ENCODE measurements at places on chromosomes 5 and 9.

GRCh38 chr5:173324115-173325001, 3.9 kb downstream of the STC2 start:
- DNase-seq: no peak

- DNase-seq: no peak
Observed at GRCh38 chr9:134293611-134294152, 32.6 kb upstream of the RXRA start.

DNA sequence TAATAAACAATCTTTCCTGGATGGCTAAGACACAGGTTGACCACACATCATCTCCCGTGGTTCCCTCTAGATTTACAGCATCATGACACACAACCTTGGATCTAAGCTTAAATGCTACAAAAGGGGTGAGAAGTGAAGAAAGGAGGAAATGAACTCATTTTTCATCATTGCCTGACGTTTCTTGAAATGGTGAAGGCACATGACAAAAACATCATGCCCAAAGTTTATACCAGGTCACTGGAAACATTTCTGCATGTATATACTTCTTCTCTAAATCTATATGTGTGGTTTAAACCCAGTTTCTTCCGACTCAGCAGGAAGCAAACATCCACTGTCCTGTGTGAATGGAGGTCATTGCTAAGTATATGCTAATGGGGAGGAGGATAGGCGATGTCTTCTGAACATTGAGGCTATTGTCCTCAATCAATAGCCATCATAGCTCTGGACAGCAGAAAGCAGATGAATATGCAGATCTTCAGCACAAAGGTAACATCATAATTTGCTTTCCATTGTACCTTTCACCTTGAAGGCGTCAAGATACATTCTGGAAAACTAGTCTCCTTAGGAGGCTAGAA, 137.4 kb downstream of the MED27 start:
- no peak for DNase-seq

DNA sequence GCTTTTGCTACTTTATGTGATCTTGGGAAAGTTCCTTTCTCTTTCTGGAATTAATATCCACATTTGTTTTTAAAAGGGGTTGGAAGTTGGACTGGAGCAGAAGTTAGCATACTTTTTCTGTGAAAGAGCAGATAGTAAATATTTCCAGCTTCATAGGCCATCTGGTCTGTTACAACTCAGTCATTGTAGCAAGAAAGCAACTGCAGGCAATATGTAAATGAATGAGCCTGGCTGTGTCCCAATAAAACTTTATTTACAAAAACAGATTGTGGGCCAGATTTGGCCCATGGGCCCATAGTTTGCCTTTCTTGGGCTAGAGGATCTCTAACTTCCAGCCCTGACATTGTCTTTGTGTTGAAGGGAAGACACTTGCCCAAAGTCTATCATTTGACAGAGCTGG, 104.4 kb downstream of the ACTL7B start:
- DNase-seq: no peak

DNA sequence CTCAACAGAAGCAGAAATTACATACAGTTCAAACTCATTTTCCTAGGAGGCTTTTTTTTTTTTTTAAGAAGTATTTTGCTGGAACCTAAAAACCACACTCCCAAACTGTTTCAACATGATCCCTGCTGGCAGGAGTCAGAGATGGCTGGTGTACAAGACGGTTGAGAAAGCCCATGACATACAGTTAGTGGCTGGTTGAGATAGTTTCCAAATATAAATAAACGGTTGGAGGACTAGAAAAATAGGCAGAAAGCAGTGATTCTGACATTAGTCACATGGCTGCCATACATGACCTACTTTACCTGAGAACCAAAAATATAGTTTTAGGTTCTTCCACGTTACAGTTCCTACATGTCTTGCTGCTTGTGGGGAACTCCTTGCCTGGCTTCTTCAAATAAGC, 31.7 kb upstream of the BASP1 start:
- no peak for DNase-seq

GRCh38 chr9:18829873-18830272, 203.1 kb downstream of the SAXO1 start:
- no peak for DNase-seq

DNA sequence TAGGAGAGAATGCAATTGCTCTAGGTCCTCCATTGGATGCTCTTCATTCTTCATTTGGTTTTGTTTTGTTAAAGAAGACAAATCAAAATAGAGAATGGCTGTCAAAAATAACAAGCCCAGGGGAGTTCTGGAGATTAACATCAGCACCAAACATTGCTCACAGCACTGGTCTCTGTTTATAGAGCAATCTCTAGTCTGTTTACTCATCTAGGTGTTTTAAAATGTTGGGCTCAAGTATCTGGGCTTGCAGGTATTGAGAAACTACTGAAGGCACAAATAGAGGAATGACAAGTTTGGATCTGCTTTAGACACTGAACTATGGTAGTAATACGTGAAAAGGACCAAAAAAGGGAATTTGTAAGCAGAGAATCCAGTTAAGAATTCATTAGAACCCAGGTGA, 77.0 kb upstream of the TMC1 start:
- no peak for DNase-seq

DNA sequence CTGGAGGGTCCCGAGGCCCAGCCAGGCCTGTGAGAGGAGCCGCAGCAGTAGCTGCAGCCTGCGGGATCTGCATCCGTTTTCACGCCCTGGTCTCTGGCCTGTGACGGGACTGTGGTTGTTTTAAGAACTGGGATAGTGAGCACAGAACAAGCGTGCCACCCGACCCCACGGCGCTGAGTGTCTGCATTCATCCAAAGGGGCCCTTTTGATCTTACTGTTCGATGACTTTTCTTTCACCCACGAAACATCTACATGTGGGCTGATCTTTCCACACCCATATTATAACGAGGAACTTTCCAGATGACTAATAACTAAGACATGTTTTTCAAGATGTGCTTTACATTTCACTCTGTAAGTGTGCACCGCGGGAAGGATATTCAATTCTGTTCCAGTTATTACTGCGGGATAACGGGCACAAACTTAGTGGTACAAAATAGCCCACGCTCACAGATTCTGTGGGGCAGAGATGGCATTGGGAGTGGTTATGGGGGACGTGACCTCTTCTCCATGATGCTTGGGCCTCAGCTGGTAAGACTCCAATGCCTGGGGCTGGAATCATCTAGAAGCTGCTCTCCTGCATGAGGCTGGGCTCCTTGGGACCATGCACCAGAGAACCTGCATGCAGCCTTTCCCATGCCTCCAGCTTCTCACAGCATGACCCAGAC, 165.0 kb downstream of the SYK start:
- no peak for DNase-seq

DNA sequence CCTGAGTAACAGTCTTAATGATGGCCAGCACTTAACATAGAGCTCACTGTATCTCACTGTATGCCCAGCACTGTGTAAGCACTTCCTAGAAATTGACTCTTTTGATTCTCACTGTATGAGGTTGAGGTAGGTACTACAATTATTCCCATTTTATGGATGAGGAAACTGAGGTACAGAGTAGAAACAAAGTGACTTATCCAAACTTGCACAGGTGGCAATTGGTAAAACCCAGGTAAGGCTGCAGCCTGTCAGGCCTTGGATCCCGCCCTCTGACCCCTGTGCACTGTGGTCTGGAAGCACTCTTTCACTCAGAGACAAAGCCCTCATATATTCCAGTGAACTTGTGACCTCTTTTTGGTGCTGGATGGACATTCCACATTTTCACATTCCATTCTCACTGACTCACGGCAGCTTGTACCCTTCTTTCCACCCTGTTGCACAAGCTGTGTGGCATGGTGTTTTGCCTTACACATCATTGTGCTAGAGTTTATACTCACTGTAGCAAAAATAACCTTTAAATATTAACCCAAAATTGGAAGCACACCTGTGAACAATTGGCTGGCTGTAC, 21.7 kb downstream of the ANKRD55 start:
- no peak for DNase-seq

GRCh38 chr9:87026204-87026603, 78.9 kb upstream of the GAS1 start:
- DNase-seq: no peak

- DNase-seq: no peak
Observed at GRCh38 chr5:61416010-61416409, 84.0 kb downstream of the ZSWIM6 start.

DNA sequence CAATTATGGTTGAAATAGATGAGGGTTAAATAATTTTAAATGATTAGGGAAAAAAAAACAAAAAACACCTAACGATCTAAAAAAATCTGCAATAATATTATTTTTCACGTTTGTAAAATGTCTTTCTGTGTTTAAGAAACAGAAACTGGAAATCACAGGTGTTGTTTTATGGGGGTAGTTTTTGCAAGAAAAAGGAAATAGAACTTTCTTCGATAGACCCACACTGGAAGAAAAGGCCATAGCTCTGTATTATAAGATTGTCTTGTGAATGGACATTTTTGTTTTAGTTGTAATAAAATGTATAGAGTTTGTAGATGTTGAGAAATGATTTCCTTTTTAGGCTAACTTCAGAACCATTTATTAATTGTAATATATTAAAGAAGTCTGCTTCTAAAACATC, 5.5 kb downstream of the CSNK1G3 start:
- no peak for DNase-seq

GRCh38 chr9:68780720-68781119, 75.7 kb downstream of the PIP5K1B start:
- no peak for DNase-seq

DNA sequence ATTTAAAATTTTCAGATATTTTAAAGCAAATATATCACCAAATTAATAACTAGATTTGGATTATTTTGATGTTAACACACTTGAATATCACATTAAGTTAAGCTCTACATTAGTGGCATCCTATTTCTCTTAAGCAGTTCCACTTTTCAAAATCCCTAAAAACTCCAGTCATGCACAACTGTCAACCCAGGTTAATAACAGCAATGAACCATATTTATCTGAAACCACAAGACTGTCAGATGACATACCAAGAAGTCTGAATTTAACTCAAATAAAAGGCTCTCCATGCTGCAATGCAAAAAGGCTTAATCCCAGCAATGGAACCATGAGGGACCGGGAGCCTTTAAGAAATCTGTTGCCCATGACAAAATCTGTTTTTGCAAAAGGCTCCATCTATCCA, 27.5 kb downstream of the FNIP1 start:
- no peak for DNase-seq

DNA sequence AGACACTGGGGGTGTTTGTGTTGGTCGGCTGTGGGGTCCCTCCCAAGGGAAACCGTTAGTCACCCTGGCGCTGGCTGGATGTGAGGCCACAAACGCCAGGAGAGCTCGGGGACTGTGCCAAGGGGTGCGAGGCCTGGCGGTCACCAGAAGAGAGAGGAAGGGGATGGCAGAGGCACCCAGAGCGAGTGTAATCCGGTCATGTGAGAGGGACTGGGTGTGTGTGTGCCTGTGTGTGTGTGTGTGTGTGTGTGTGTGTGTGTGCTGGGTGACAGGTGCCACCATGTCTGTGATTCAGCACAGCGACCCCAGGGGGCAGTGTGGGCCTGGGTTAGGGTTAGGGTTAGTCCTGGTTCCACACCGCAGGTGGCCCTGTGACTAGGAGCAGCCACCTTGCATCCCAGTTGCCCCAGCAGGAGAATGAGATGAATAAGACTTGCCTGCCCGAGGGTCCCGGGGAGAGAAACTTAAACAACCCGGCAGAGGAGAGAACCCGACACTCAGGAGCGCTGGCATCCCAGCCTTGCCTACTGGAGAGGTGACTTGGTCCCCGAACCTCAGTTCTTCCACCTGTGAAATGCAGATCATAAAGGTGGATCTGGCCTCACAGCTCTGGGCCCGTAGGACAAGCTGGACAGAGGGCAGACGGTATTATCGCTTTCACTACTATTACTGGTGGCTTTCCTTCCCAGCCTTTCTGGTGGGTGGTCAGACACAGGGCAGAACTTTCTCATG, 1.4 kb upstream of the ADAMTSL2 start:
- peak; percentile 64 for DNase-seq

GRCh38 chr5:172607213-172607793, 33.8 kb upstream of the NEURL1B start:
- no peak for DNase-seq

DNA sequence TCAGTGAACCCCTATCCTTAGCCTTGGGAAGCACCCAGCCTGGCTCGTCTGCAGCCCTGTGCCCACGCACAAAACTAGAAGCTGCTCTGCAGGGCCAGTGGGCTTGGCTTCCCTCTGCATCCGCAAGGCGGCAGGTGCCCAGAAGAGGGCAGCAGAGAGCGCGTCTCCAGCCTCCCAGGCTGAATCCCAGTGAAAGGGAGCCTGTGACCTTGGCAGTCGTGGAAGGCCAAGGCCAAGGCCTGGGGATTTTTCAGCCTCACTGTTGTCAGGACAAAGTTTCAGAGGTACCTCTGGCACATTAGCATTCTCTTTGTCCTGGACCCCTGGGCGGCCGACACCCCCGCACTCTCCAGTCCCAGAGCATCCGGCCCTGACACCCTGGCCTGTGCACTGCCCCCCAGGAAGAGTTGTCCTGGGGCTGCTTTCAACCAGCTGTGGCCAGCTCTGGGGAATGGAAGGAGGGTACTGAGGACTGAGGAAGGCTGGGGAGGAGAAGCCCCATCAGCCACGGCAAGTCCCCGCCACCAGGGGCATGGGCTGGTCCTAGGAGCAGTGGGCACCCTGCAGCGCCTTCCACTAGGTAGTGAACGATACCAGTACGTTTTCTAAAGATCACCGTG, 63.6 kb upstream of the IL17B start:
- peak; percentile 52 for DNase-seq

DNA sequence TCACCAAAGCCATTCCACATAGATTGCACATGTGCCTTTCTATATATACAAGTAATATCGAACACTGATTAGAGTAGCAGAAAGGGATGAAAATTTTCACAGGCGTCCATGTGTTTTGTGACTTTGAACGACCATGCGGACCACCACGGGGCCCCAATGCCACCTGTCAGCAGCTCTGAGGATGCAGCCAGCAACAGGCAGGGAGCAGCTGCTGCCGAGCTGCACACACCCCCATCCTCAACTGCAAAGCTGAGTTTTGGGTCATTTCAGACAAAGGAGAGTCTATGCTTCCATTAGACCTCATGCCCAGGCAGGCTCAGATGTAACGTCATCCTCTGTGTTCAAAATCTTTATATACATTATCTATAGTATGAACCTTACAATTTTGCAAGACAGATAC, 503.8 kb downstream of the IRX1 start:
- no peak for DNase-seq

DNA sequence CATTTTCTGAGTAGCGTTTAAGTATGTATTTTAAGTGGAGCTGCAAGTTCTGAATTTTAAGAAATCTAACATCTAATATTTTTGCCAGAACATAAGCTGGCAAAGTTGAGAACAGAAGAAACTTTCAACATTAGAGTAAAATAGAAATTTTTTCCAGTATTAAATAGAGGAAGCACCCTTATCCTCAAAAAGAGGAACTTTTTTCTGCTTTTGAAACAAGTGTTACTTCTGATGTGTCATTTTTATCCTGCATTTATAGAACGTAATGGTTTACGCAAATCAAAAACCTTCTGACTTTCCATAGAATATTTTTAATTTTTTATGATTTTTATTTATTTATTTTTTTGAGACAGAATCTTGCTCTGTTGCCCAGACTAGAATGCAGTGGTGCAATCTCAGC, 21.8 kb downstream of the ZBED3 start:
- DNase-seq: no peak

DNA sequence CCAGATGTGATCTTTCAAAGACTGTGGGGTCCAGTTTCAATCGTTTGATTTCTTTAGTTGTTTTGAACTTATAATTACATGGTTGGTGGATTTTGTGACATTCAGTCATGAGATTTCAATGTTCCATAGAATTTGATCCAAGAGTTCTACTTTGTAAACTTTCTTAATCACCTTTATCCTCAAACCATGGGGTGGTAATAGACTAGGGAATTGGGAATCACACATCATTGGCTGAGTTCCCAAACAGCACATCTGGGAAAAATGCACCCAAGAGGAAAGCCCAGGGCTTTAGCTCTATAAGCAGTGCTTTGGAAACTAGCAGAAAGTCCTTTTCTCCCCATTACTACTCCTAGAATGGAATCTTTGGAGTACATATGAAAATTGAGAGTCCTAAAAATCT, 177.6 kb downstream of the NNT start:
- no peak for DNase-seq
